GM19239 (cell line): ENCODE measurements at places on chromosomes 11 and 22.

DNA sequence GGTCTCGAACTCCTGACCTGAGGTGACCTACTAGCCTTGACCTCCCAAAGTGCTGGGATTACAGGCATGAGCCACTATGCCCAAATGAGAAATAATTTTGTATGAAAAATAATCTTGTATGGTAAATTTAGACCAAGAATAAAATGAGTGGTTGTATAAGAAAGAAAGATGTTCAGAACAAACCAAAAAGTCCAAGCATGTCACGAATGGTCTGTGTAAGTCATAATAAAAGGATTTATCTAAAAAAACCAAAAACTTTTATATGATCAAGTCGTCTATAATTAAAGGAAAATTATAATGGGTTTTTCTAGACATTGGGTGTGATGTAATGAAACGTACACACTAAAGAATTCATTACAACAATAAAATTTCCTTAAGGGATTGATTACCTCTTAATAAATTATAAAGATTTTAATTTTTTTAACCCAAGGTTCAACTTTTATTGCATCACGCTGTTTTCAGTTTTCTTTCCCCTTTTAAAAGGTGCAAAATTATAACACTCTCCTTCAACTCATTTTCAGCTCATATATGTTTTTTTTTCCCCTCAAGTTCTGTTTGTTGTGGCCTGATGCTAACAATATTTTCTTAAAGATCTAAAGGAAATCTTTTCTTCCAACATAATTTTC, 8.9 kb upstream of the AQP11 start:
- no peak for DNase-seq

- no peak for DNase-seq
These were observed at the start of gene LRRC10B for GRCh38 chr11:61507962-61508861. Gene LRRC10B, plus strand, starts transcription at chr11:61508749. Its CDS starts 250 bp downstream, at chr11:61508999.

GRCh38 chr11:74670171-74670570, 61.1 kb downstream of the CHRDL2 start:
- DNase-seq: no peak

GRCh38 chr11:18046116-18046777, at the start of gene TPH1:
Gene TPH1, minus strand, starts transcription at chr11:18046269. Its CDS starts 5,507 bp downstream, at chr11:18040762.
- DNase-seq: no peak

GRCh38 chr11:84829162-84829561, 798.0 kb downstream of the DLG2 start:
- no peak for DNase-seq

GRCh38 chr22:46267431-46268279, at the start of gene TTC38:
Gene TTC38, plus strand, starts transcription at chr22:46268008. Its CDS starts 32 bp downstream, at chr22:46268040.
- DNase-seq: peak; percentile 97

DNA sequence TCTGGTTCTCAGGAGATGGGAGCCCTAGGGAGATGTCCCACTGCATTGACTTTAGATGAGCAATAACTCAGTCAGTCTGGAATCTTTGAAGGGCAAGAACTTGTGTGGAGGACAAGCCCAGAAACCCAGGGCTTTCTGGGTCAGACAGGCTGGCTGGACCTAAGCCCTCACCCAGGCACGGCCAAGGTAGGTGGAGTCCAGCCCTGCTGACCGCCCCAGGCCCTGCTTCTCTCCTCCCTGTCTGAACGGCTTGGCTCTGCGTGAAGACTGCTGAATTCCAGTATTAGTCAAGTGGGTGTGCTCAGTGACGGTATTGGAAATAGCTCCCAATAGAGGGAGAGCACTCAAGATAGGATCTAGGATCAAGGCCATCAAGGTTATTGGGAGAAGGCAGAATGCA, 6.1 kb downstream of the CXCR5 start:
- DNase-seq: no peak

DNA sequence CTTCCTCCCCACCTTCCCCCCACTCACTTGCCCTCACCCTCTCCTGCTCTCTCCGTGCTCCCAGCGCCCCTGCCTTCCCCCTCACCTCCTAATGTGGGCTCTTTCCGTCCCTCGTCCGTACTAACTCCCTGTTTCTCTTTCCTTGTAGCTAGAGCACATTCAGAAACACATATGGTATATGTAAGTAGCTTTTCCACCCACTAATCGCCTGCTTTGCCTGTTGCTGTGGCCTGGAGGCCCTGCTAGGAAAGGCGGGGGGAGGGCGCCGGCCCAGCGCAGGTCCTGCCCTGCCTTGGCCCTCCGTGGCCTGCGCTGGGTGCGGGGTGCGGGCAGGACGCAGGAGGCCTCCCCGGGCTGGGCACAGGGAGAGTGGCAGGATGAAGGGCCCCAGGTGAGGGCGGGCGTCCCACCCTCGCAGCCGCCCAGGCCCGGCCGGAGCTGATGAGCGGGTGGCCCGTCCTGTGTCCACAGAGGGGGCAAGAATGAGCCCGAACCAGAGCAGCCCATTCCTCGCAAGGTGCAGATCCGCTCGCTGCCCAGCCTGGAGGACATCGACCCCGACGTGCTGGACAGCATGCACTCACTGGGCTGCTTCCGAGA, 41.7 kb downstream of the MOB2 start:
- DNase-seq: no peak

GRCh38 chr22:29528144-29528543, 25.4 kb downstream of the THOC5 start:
- DNase-seq: no peak

DNA sequence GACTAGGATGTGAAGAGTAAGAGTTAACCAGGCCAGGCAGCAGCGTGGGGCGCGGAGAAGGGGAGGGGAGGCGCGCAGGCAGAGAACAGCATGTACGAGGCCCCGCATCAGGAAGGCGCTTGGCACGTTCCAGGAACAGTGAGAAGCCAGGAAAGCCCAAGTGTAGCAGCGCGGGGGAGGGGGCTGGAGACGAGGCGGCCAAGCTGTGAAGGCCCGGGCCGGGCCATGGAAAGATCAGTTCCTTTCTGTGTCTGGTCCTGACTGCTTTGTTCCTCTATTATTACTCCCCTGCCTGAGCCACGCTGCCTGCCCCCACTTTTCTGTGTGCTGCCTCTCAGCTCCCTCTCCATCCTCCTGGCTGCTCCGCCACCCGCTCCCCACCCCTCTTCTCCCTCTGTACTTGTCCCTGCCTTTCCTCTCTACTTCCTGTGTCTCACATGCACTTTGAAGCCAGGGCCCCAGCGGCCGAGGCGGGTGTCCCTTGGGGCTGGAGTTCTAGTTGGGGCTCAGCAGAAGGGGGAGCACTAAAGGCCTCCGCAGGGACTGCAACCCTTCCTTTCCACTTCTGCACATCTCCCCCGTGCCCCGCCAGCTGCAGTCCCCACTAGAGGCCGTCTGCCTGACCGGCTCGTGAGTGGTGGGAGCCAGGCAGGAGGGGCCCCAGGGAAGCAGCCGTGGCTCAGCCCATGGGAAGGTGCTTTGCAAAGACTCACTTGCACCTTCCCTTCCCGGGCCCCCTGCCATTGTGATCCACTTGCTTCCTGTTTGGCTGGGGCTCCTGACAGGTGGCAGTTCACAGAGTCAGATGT, 63.7 kb downstream of the PRDM11 start:
- no peak for DNase-seq

- no peak for DNase-seq
These were observed 279.4 kb upstream of the PDGFD start for GRCh38 chr11:104443387-104443786.

- no peak for DNase-seq
These were observed 72.0 kb upstream of the IGLL5 start for GRCh38 chr22:22815397-22816170.

DNA sequence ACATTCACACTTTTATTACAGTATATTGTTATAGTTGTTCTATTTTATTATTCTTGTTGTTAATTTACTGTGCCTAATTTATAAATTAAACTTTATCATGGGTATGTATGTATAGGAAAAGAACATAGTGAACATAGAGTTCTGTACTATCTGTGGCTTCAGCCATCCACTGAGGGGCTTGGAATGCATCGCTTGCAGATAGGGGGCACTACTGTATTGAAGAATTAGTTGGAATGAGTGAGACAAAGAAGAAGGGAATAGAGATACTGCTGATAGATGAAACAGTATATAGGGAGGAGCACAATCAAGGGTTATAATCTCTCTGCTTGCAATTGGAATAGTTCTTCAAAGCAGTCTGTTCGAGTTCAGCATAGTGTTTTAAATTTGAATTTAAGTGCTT, 432.2 kb downstream of the RAB38 start:
- DNase-seq: no peak

DNA sequence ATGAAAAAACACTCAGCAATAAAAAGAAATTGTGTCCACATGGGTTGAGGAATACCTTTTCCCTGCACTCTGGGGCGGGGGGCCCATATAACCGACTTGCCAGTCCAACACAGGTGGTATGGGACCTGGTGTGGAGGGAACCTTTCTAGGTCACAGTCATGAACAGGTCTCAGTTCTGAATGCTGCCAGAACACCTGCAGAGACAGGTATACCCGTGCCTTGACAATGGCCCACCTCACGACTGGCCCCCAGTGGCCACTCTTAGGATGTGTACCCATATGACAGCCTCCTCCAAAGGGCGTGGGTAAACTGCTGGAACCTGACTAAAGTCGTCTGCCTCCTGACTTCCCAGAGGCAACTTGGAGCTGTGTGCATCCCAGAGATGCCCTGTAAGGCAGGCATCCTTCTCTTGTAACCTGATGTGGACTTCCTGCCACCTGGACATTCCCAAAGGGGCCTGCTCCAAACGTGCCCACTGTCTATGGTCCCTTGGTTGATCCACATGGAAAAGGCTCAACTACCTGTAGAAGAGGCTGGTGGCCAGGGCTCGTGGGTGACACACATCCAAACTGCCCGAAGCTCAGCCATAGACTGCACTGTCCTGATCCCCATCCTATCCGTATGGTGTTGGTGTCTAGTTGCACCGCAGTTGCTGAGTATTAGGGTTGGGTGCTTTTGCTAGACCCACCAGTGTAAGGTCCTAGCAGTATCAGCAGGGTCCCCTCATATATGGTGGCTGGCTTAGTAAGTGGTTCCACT, 859.3 kb downstream of the BRD1 start:
- no peak for DNase-seq

- no peak for DNase-seq
These were observed 40.2 kb upstream of the CCDC188 start for GRCh38 chr22:20191000-20191515.

DNA sequence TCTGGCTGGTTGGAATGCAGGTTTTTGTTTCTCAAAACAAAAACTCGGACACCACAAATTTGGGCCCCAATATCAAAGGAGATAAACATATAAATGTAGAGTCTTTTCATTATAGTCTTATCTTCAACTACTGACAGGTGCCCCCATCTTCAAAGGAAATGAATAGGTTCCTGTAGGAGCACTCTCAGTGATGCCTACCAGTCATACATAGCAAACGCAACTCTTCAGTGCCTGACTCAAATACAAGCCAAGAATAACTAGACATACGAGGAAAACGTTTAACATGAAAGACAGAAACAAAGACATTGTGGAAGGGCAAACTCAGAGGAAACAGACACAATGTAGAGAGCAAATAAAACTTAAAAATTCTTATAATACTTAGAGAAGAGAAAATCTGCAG, 13.9 kb downstream of the KDM4D start:
- no peak for DNase-seq

DNA sequence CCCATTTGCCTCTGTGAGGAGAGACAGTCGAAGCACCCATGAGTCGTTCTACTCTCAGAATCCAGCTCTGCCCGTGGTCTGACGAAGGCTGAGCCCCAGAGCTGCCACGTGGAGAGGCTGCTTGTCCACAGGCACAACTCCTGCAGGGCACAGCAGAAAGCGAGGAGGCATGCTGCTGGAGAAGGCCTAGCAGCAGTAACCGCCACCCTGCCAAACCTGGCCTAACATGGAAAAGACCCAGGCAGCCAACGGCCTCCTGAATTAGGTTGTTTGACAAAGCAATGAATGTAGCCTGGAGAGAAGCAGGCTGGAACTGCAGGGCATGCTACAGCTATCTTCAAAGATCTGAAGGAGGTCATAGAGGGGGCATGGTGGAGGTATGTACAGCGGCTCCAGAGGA, 89.7 kb downstream of the SNX19 start:
- DNase-seq: no peak

DNA sequence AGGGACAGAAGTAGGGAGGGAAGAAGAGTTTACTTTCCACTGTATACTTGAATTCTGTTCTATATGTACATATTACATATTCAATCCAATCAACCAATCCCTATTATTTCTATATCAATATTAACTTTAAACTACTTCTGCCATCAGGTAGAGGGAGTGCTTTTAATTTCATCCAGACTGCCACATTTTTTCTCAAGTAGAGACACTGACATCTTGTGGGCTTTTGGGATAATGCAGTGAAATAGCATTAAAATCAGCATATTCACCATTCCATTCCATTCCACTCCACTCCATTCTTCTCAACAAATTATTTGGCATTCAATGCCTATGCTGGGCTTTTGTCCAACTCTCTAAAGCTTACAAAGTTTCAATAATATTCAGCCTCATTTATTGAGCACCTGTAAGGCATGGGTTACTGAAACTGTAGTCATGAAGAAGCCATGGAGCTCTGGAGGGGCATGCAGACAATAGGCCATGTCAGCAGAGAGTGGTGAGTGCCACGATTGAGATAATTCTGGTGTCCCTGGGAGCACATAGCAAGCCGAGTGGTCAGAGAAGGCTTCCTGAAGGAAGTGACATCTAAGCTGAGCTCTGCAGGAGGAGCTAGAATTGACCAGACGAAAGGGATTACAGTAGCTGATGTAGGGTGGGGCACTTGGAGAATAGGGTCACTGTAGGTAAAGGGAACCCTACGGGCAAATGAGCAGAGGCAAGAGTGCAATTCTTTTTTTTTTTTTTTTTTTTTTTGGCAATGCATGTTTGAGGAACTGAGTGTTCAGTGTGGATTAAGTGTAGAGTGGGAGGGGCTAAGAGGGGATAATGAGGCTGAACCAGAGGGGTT, 12.8 kb upstream of the CLPB start:
- peak; percentile 28 for DNase-seq

DNA sequence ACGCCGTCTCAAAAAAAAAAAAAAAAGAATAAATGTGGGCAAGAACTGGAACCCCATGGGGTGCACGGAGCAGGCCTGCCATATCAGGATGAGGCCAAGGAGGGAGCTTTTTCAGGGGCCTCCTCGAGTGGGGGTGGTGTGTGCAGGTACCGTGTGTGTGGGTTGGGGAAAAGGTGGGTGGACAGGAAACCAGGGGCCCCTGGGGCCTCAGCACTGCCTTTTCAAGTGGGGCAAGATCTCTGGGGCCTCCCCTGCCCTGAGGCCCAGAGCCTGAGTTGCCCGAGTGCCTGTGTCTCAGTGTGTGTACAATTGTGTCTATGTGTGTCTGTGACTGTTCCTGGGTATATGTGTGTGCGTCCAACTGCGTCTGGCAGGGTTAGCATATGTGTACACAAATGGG, 23.8 kb downstream of the TEF start:
- no peak for DNase-seq

DNA sequence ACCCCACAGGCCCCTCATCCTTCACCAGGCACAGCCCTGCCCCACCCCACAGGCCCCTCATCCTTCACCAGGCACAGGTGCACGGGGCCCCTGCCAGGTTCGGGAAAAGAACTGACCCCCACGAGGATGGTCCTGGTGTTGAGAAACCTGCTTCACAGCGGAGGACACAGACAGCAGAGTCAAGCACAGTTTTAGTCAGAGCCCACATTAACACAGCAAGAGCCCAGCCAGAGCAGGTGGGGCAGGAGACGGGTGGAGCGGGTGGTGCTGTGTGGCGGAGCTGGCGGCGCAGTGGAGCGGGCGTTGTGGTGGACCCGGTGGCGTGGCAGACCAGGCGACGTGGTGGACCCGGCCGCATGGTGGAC, 1085.5 kb downstream of the BRD1 start:
- no peak for DNase-seq
